ENCODE measurements at places on chromosomes 2 and 18.

GRCh38 chr18:36028859-36029258 is 38.5 kb downstream of the RPRD1A start:
- peak; percentile 26 for DNase-seq

- DNase-seq = peak; percentile 86
Measured at GRCh38 chr2:145874466-145874865, 1354.5 kb upstream of the ZEB2 start.

GRCh38 chr2:32863803-32864202 is 83.0 kb upstream of the LTBP1 start:
- DNase-seq = no peak

GRCh38 chr2:69080071-69080470 is 67.1 kb downstream of the ANTXR1 start:
- DNase-seq = no peak

DNA sequence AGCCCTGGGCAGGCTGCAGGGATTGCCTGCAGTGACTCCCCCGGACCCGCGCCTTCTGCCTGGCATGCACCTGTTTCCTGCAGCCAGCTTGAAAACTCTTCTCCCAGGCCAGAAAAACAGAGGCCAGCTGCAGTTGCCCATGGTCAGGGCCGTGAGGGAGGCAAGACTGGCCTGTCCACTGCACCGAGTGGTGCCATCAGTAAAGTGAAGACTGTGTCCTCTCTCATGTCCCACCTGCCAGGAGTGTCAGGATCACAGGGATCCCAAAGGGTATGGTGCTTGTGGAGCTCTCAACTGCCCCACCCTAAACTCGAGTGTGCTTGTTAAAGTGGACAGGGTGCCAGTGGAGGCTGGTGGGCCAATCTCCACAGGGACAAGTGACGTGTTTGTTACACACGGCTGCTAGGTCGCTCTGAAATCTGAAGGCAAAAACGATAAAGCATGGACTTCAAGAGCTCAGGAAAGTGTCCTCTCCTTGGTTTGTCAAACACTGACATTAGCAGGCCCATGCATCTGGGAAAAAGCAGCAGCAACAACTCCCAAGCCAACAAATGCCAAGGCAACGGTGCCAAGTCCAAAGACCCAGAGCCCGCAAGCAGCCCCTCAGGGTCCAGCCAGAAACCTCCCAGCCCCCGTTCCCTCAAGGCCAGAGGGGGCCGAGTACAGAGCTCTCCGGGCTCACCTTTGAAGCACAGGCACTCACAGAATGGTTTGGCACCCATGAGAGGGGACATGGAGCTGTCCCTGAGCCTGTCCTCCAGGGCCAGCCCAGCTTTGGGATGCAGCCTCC is 213.2 kb downstream of the HDAC4 start:
- DNase-seq = peak; percentile 19

GRCh38 chr2:18378020-18378653 is 182.3 kb downstream of the RDH14 start:
- peak; percentile 9 for DNase-seq

GRCh38 chr18:29084120-29084519 is 907.2 kb upstream of the CDH2 start:
- DNase-seq = no peak

GRCh38 chr2:236874866-236875481 is 210.7 kb upstream of the COPS8 start:
- no peak for DNase-seq

GRCh38 chr2:26088038-26088643 is 54.3 kb downstream of the RAB10 start:
- DNase-seq = peak; percentile 60

- no peak for DNase-seq
Measured at GRCh38 chr2:196914867-196915460, 11.5 kb downstream of the PGAP1 start.

- DNase-seq = no peak
Measured at GRCh38 chr2:108450863-108451262, 1.9 kb downstream of the GCC2 start.

- DNase-seq = no peak
Measured at GRCh38 chr2:55140316-55141219, 90.3 kb upstream of the RTN4 start.

DNA sequence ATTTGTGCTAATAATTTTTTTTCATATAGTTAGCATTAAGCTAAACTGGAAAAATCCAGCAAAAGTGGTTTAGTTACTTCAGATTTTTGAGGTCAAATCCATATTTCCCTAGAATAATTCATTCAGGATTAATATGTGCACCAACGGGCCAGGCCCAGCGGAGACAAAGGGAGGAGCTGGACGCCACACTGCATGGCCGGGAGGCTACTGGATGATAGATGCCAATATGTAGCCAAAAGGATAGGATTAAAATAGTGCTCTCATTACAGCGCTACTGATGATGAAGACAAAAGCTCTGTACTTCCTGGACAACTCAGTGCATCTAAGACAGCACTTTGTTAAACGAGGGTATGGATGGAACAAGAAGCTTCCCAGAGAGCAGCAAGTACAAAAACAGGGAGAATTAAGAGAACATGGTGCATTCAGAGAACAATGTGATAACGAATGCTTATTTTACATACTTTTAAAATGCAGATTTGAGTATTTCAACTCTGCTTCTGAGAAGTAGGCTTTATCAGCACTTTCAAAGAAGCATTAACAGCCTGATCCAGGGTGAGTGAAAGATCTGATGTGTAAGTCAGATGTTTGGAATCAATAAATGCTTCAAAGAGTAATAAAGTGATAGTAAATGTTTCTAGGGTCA is 39.8 kb downstream of the PPP4R1 start:
- no peak for DNase-seq

GRCh38 chr2:195513119-195513518 is 143.9 kb upstream of the SLC39A10 start:
- no peak for DNase-seq

- no peak for DNase-seq
Measured at GRCh38 chr2:12036640-12036983, 290.2 kb downstream of the LPIN1 start.
